ENCODE measurements at places on chromosomes 7 and 10.

GRCh38 chr10:34299105-34299611 is 515.9 kb downstream of the PARD3 start:
- no peak for DNase-seq

DNA sequence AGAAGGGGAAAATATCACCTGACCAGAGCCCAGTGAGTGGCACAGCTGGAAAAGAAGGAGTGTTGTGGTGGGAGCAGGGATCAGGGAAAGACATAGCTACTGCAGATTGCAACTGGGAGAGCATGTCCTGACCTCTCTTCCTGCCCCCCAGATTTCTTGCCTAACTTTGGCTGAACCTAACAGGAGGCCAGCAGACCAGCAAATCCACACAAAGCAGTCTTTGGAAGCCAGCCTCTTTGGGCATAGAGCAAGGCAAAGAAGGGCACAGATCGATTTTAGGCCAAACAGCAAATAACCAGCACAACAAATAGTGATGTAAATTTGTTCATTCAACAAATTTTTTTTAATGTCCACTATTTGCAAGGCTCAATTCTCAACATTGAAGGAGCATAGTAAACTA is 433.2 kb upstream of the GHITM start:
- DNase-seq: no peak

DNA sequence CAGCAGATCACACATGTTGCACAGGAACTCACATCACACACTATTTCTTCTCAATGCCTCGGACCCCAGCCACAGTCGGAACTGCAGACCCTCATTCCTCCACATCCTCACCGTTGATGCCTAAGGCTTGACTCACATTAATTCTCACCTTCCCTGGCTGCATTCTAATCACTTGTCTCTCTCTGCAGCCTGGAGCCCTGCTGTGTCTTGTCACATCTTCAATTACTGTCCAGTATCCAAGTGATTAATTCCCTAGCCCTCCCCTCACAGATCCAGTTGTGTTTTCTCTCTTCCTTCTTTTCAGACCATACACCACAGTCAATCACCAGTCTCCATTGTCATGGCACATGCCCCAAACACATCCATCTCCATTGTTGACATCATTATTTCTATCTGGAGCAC is 592.4 kb upstream of the IGFBP3 start:
- DNase-seq: no peak

DNA sequence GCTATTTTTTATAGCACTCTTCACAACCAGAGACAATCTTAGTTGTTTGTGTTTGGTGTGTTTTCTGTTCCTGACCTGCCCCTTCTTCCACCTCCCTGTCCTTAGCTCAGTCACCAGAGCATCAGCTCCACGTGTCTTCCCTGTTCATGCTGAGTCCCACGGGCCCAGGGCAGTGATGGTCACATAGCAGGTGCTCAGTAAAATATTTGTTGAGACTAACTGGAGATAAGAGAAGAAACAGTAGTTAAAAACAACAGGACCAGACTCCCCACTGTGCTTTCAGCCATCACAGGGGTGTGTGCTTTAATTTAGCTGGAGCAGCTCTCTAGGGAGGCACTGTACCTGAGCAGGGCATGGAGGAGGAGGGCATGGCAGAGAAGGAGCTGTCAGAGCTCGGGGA is 307.3 kb upstream of the ZNF32 start:
- DNase-seq: no peak

GRCh38 chr10:92242910-92243671 is 47.8 kb downstream of the CPEB3 start:
- DNase-seq: peak; percentile 15

GRCh38 chr7:135161669-135162068 is 8.8 kb downstream of the CYREN start:
- DNase-seq: no peak

DNA sequence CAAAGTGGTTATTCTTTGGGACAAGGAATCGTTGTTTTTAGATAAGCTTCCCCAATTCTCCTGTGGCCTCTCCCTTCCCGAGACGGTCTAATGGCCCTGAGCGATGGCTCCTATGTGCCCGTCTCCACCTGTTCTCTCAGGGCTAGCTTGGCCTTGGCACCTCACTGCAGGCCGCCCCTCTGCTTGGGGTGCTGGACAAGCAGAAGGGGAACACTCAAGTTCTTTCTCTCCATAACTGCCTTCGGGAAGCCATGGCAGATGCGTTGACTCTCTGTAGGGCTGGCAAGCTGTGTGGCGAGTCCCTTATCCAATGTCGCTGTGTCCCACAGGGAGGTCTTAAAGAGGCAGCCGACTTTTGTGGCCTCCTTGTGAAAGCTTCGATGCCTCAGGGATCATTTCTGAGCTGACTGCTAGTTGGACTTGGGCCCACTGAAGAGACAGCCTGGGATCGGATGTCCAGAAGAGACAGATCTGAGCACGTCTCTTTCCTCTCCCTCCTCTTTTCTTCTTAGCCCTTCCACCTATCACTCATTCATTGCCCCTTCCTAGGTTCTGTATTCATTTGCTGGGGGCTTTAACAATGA is 70.8 kb downstream of the GRK5 start:
- DNase-seq: no peak

DNA sequence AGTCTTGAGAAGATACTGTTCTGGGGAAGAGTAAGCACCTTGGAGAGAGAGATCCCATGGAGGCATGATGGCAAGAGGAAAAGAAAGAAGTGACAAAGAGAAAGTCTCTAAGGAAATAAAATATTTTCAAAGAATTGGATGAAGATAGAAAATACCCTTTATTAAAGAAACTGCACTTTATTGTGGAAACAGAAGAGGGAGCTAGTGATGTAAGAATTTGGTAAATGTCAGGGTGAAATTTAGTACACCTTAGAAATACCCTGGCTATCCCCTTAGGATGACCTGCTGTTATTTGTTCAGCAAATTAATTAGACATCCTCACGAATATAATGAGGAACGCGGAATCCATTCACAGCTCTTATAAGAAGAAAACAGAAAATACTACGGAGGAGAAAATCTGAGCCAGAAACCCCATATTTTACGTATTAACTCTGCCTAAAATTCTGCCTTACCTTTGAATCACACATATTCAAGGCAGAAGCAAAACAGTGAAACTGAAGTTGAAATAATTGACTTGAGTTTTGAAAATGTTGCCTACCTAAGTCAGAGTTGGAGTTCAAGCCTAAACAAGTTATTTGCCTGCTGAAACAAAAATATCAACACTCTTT is 90.7 kb downstream of the TFPI2 start:
- no peak for DNase-seq

DNA sequence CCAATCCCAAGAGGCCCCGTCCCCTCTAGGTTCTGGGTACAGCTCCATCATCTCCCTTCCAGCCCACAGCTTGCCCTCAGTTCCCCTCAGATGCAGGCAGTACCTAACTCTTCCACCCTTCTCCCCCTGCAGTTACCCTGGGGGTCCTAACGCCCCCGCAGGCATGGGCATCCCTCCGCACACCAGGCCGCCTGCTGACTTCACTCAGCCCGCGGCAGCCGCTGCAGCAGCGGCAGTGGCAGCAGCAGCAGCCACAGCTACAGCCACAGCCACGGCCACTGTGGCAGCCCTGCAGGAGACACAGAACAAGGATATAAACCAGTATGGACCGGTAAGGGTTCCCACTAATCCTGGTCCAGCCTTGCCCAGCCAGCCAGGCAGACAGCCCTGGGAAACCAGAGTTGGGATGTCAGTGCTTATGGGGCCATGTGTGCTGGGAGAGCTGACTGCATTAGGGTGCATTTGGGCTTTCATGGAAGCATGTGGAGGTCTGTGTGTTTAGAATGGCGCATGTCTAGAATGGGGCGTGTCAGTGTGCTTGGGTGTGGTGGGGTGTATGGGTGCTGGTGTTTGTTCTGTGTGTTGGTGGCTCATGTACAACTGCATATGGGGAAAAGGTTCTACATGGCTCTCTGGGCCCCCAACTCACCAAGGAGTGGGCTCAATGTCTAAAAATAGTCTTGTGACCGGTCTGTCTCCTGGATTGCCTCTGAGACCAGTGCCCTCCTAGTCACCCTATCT is 55.1 kb upstream of the PPIF start:
- DNase-seq: no peak

DNA sequence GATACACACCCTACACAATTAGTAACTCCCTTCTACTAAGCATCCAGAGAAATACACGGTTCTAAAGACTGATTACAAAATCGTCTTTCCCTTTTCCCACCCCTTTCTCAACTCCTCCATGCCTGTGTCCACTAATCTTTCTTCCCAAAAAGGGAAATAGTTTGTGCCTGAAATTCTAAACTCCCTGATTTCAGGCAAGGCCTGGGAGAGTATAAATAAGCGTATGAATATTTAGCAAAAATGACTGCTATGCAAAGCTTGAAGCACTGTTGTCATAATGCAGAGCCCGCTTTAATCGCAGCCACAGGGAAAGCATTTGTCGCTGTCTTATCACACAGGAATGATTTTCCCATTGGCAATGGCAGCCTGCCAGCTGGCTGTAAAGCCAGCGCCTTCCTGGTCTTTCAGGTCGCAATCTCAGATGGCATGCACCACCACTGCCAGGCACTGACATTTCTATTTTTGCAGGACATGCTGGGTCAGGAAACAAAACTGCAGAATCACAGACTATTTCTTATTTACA is 142.9 kb upstream of the PCGF5 start:
- no peak for DNase-seq

DNA sequence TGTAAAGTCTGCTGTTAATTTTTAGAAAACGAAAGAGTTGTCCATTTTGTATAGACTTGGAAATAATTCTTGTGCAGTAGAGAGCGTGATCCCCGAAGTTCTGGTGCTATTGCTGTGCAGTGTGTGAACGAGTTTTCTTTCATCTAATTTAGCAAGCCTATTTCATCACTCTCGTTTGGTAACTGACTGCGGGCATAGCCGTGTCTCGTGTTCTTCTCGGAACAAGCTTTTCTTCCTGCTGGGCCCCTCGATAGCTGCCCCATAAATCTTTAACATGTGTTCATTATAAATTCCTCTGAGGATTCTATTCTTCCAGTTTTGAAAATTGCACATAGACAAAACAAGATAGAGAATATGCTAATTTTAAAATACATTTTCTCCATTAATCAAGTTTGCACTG is 622.0 kb upstream of the PFKP start:
- no peak for DNase-seq

GRCh38 chr10:129523723-129524316 is 56.8 kb downstream of the MGMT start:
- DNase-seq: no peak

DNA sequence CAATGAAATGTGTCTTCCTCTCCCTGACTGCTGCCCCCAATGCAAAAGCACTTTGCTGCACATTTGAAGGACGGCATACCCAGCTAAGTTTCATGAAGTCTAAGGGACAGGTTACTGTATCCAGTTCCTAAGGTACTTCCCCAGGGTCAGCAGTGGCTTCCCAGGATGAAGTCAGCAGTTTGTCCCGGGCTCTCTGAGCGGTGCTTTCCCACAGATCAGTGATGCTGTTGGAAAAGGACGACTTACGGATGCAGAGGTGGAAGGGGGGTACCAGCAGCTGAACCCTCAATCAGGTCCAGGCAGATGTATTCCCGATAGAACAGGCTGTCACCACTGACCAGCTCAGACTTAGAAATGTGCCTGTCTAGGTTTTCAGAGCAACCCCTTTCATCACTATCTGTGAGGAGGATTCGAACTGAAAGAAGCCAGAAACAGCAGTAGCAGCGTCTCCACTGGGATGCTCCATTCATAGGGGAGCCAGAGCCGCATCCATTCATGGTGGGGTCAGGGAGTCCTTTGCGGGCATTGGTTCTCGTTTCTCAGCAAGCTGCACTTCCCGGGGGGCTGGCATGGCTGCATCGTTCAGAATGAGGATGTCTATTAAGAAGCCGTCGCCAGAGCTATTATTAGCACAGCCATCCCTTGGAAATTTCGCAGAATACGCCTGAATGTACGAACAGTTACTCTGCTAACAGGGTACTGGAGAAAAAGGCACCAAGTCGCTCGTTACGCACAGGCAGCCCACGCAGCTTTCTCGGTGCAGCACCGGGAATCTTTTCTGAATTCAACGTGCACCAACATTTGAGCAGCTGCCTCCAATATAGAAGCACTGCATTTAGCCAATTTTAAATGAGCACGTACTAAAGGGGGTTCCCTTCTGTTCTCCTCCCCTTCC is 303.7 kb downstream of the PRPF18 start:
- DNase-seq: no peak

DNA sequence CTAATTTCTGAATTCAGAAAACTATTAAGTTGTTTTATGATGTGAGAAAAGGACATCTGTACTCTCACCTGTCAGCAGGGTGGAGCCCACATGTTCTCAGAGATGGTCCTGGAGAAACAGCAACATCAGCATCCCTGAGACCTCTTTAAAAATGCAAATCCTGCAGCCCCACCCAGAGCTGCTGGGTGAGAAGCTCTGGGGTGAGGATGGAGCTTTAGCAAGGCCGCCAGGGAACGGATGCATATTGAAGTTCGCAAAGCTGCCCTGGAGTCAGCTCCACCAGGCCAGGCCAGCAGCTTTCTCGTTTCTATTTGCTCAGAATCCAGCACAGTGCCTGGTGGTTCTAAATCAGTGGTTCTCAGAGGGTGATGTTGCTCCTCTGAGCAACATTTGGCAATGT is 49.1 kb downstream of the PRKCQ start:
- no peak for DNase-seq

GRCh38 chr7:42690794-42691639 is 220.9 kb downstream of the C7orf25 start:
- DNase-seq: no peak

DNA sequence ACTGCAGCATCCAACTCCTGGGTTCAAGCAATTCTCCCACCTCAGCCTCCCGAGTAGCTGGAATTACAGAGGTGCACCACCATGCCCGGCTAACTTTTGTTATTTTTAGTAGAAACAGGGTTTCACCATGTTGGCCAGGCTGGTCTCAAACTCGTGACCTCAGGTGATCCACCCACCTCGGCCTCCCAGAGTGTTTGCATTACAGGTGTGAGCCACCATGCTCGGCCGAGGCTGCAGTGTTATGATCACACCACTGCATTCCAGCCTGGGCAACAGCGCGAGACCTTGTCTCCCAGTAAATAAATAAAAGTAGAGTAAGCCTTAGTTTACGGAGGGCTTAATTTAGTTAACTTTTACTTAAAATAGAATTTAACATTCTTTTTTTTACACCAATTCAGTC is 23.7 kb upstream of the IGF2BP3 start:
- no peak for DNase-seq

- DNase-seq: no peak
Observed at GRCh38 chr7:12315049-12315448, 88.6 kb downstream of the VWDE start.

DNA sequence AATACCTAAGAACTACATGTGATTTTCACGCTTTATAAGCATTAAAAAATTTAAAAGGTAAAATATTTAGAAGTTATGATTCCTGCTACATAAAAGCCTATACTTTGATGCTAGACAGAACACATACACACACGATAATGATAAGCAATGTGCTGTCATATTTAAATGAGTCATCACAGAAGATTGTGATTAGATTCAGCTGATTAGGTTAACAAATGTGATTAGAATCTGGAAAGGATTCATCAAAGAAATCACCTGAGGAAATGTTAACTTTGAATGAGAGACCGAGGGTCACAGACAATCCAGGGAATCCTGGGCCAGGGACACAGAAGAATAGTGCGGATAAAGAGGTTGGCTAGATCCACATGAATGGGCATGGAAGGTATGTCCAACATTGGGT is 42.0 kb upstream of the CYP2C18 start:
- no peak for DNase-seq
